ENCODE measurements at places on chromosomes 11 and 22.

- DNase-seq, result no peak
Observed at GRCh38 chr22:28620244-28620922, 59.3 kb downstream of the TTC28 start.

DNA sequence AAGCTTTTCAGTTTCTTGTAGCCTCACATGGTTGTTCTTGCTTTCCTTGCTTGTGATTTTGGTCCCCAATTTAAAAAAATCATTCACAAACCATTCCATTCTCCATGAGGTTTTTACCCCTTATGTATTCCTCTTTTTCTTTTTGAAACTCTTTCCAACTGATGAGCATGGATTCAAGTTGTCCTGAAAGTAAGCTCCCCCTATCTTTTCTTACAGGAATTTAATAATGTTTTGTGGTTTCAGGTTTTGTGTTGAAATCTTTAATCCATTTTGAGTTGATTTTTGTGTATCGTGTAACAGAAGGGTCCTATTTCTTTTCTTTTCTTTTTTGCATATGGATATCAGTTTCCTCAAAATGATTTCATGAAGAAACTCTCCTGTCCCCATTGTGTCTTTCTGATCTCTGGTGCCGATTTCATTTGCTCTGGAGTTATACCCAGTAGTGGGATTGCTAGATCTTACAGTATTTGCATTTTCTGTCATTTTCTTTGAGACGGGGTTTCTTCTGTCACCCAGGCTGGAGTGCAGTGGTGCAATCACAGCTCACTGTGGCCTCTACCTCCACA is 58.5 kb downstream of the LRRC74B start:
- no peak for DNase-seq

- no peak for DNase-seq
Observed at GRCh38 chr22:33272871-33273270, 214.7 kb upstream of the SYN3 start.

DNA sequence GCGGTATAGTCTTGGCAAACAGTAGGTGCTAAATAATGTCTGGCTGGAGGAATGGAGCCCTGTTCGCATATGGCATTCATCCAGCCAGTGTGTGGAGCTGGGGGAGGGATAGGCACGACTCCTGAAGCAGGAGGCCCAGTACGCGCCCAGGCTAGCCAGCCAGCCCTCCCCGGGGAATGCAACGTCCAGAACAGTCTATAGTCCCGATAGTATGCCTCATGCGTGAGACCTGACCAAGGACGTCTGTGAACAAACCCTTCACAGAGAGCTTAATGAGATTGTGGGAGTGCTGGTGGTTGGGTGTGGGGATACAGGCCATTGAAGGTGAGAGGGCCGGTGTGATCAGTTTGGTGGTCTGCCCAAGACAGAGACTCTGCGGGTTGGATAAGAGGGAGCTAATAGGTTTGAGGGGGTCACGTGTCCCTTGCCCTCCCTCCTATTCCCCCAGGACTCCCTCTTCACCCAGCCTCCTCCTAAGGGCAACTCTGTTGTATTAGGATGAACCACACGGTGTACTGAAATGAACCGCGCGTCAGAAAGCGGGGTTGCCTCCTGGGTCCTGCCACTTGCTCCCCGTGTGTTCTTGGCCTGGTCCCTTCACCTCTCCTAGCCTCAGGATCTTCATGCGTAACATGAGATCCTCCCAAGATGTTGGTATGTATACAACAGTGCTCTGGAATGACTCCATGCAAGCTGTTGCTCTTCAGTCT is 987 bp upstream of the GRIK4 start:
- DNase-seq, result no peak

Data from ecto neural progenitor cell (in vitro differentiated cells).